Muscle of arm (tissue), 14 donors: ENCODE measurements at places on chromosomes 13 and 19. TPM values are rescaled to one million over a fixed set of nuclear protein-coding genes. Genes with fewer than 3 reads are reported as not detected.

COL4A1 gene
- polyA plus RNA-seq = 839 TPM

ZNF428 gene
- polyA plus RNA-seq = 39.8 TPM

EFNB2 gene
- 25.7 TPM for polyA plus RNA-seq

CACNG6 gene
- 41.5 TPM for polyA plus RNA-seq

AP1M2 gene
- polyA plus RNA-seq = not detected

COX7A1 gene
- 193 TPM for polyA plus RNA-seq

CPAMD8 gene
- polyA plus RNA-seq = 5.5 TPM
